RKO (cell line): ENCODE measurements at places on chromosomes 5 and 9.

- DNase-seq, result no peak
Measured at GRCh38 chr5:79418276-79418675, 95.7 kb downstream of the HOMER1 start.

DNA sequence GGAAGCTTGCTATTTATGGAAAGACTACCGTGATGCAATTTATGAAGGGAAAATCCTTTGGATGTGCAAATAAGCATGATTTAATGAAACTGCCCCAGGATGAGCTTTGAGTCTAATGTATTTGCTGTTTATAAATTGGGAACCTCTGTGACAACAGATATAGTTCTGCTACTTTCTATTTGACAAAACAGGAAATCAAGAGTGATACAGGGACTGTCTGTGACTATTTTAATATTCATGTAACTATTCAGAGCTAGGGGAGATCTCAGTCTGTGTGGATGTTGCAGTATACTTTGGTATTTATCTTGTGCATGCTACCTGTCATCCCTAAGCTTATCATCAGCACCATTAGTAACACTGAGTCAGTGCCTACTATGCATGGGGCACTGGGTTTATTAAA lies 132.1 kb downstream of the PDZD2 start:
- DNase-seq, result no peak

- DNase-seq, result no peak
Measured at GRCh38 chr5:103669615-103670014, 107.0 kb upstream of the NUDT12 start.

DNA sequence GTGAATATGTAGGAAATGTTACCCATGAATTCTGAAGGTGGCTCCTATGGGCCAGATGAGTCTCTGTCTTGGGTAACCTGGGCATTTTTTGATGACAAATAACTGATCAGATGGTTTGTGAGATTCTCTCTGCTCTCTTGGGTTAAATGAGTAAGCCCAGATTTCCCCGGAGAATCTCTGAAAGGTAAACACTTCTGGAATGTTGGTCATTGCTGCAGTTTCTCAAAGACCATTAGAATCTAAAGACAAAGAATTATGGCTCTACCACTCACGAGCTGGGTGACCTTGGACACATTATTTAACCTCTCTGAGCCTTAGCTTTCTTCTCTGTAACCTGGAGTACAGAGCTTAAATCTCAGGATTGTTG lies 191.2 kb downstream of the DAB2IP start:
- DNase-seq, result no peak

DNA sequence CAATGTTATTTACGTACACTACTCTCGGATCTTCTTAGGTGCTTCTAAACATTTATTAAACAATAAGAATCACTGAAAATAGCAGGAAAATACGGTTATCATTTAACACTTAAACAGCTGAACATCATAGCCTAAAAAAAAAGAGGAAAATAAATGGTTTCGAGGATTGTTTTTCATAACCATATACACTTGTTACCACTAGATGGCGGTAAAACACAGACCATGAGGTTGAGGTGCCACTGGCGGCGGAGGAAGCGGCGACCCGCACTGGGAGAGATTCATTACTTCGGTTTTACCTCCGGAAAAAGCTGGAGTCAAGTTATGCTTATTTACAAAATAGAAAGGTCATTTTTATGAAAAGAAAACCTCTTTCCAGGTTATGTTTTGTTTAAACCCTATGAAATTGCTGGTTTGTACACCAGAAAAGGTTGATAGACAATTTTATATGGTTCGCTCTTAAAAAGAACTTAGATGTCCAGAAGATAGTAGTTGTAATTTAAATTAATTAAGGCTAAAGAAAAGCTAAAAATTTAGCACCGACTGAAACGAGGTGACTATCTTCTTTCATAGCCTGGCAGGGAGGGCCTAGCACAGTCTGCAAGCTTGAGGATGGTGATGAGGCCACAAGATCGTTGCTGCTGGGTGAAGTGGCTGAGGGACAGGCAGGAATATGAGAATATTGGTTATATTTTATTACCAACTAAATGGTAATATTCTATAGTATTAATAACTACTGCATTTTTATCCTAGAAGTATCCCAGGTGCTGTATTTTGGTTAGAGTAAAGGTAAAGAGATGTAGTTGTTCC lies 605.7 kb downstream of the RAB3C start:
- peak; percentile 81 for DNase-seq

DNA sequence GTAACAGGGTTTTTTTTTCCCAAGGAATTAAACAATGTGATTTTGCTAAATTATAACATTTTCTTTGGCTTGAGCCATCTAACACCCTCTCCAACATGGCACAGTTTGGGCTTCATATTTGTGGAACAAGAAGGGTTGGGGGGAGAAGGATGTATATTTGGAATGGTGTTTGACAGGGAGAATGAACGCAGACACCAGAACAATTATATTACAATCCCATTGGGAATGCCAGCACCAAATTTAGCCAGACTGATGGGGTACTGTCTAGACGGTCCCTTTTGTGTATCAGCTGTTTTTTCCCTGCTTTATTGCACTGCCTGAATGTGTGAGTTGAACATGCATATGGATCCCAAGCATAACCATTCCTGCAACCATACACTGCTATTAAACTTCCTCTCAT lies 130.9 kb upstream of the TMEM161B start:
- DNase-seq, result no peak

DNA sequence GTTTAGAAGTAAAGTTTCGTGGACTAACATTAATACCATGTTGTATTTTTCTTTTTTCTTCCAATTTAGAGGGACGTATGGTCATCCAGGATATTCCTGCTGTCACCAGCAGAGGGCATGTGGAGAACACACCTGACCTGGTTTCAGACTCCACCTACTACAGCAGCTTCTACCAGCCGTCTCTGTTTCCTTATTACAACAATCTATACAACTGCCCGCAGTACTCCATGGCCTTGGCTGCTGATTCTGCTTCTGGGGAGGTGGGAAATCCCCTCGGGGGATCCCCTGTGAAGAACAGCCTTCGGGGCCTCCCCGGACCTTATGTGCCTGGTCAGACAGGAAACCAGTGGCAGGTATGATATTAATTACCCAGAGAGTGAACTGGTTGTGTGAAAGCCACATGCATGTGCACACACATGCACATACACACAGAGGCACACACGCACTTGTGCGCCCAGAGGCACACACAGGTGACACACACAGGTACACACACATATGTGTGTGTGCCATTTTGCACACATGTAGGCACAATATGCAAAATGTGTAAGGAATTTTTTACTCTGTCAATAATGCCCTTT lies 52.4 kb downstream of the DMRT1 start:
- DNase-seq, result peak; percentile 77

DNA sequence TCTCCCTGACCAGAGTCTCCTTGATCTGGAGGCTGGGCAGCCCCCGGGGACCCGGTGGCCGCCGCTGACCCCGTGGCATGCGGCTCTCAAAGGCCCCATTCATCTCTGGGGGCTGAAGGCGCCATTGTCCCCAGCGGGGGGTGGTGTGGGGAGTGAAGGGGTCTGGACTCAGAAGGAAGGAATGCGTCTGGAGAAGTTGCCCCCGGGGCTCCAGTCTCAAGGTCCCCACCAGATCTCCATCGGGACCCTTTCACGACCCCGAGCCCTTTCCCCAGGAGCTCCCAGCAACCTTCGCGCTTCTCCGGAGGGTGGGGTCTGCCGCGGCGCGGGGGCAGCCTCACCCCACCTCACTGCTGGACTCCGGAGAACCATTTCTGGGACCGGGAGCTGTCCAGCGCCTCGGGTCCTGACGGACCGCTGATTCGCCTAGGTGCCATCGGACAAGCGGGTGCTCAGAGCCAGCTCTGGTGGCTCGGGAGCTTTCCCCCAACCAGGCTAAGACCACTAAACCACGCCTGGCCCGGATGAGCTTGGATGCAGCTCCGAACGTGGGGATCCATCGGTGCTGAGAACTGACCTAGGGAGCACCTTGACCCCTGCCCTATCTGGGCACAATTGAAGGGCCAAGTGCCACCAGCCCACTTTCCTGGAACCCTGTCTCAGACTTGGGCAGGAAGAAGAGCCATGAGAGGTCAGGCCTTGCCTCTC lies 5.1 kb upstream of the PCDH1 start:
- no peak for DNase-seq

GRCh38 chr5:83172655-83173054 lies 95.3 kb downstream of the XRCC4 start:
- no peak for DNase-seq

DNA sequence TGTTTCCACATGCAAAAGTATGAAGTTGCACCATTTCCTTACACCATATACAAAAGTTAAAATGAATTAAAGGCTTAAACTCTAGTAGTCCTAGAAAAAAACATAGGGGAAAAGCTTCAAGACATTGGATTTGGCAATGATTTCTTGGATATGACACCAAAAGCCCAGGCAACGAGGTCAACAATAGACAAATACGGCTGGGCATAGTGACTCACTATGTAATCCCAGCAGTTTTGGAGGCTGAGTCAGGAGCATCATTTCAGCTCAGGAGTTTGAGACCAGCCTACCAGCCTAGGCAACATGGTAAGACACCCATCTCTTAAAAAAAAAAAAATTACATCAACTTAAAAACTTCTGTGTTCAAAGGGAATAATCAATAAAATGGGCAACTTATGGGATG lies 30.9 kb upstream of the SREK1 start:
- DNase-seq, result peak; percentile 84

GRCh38 chr9:10251490-10251889 lies 361.3 kb downstream of the PTPRD start:
- peak; percentile 23 for DNase-seq

DNA sequence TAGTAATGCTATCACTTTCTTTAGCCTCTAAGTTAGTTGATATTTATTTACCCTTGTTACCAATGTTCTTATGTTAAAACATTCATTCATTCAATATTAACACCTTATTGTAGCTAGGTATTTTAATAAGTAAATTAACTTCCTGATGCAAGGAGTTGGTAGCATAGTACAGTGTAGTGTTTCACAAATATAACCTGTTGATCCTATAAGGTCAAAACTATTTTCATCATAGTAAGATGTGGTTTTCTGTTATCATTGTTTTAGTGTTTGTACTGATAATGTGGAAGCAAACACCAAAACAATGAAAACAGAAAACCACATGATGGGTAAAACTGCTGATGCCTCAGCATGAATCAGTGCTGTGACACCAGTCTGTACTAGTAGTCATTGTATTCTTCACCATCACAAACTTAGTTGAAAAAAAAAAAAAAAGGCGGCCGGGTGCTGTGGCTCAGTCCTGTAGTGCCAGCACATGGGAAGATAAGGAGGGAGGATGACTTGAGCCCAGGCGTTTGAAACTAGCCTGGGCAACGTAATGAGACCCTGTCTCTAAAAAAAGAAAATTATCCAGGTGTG lies 36.5 kb downstream of the ZCCHC7 start:
- peak; percentile 44 for DNase-seq

GRCh38 chr5:56161927-56162326 lies 71.2 kb downstream of the ANKRD55 start:
- no peak for DNase-seq

DNA sequence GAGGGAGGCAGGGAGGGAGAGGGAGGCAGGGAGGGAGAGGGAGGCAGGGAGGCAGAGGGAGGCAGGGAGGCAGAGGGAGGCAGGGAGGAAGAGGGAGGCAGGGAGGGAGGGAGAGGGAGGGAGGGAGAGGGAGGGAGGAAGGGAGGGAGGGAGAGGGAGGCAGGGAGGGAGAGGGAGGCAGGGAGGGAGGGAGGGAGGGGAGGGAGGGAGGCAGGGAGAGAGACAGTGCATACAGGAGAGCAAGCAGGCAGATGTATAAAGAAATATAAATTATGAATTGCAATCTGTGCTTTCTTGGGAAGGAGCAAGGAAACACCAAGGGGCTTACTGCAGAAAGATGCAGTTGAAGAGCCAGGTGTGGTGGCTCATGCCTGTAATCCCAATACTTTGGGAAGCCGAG lies 147.2 kb upstream of the PANK3 start:
- no peak for DNase-seq

- DNase-seq, result no peak
Measured at GRCh38 chr9:1775230-1775629, 239.9 kb upstream of the SMARCA2 start.
